Right atrium auricular region (tissue), 2 donors: ENCODE measurements at places on chromosomes 12 and 14. TPM values are rescaled to one million over a fixed set of nuclear protein-coding genes. Genes with fewer than 3 reads are reported as not detected.

GRCh38 chr12:120079411-120080400 lies 36.8 kb downstream of the RAB35 start:
- DNase-seq = no peak

The RNF10 gene
- total RNA-seq = 166 TPM

The RNASE7 gene
- not detected for total RNA-seq

GRCh38 chr14:69712599-69713088 lies 54.3 kb upstream of the SRSF5 start:
- DNase-seq = no peak
